Activated gamma-delta T cell (primary cell): ENCODE measurements at places on chromosomes 11 and 22.

DNA sequence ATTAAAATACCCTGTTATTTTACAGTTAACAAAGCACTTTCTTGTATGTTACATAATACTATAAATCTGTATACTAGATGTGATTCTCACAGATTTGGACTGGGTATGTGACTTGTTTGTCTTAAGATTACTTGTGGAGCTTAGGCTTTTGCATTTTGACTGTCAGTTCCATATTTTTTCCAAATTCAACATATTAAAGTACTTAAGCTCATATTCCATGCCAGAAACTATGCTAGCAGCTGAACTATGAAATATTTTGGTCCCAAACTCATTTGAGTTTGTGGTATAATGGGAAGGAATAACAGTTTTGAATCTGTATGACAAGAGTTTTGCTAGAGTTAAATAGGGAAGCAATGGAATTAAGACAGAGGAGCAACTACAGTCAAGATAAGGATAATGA is 841.4 kb downstream of the JRKL start:
- no peak for DNase-seq

- DNase-seq, result no peak
Measured at GRCh38 chr11:6406370-6406769, 12.5 kb downstream of the APBB1 start.

DNA sequence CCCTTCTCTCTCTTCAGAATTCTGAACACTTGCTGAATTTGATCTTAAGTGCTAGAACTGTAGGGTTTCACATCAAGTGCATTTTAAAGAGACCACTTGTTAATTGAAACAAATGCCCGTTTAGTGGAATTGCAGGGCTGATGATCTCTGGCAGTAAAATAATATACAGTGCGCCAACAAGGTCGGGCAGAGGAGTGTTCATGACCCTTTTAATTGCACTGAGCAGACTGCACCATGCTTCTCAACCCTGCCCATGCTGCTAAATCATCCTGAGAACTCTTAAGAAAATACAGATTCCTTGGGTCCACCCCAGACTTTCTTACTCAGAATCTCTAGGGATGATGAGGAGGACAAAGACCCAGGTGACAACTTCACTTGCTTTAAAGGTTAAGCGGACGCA is 73.5 kb downstream of the SC5D start:
- DNase-seq, result no peak

- no peak for DNase-seq
Measured at GRCh38 chr11:91459840-91460239, 764.8 kb upstream of the FAT3 start.

DNA sequence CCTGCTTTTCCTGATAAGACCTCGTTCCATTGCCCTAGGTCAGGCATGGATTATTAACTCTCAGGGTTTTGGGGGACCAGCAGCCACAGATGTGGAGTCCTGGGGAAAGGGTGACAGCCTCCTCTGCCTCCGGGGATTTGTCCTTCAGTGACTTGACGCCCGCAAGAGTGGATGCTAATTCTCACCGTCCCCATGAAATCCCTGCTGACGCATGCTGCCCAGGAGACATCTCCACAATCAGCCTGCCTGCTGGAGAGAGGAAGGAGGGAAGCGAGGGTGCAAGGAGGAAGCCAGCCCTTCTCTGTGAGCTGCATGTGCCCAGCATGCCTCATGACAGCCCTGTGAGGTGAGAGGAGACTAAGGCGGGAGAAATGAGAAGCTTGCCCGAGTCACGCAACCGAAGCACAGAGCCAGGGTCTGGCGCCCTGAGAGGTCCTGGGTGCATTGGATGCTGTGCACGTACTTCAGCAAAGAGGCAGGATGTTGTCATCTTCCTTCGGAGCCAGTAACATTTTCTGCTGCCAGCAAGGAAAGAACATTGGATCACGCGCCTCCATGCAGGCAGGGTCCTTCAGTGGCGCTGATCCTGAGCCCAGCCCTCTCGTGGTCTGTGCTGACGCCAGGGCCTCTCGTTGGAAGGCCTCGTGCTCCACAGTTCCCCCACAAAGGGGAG is 27.3 kb upstream of the KRTAP5-6 start:
- no peak for DNase-seq

- no peak for DNase-seq
Measured at GRCh38 chr11:134654161-134654915, 242.3 kb upstream of the B3GAT1 start.

DNA sequence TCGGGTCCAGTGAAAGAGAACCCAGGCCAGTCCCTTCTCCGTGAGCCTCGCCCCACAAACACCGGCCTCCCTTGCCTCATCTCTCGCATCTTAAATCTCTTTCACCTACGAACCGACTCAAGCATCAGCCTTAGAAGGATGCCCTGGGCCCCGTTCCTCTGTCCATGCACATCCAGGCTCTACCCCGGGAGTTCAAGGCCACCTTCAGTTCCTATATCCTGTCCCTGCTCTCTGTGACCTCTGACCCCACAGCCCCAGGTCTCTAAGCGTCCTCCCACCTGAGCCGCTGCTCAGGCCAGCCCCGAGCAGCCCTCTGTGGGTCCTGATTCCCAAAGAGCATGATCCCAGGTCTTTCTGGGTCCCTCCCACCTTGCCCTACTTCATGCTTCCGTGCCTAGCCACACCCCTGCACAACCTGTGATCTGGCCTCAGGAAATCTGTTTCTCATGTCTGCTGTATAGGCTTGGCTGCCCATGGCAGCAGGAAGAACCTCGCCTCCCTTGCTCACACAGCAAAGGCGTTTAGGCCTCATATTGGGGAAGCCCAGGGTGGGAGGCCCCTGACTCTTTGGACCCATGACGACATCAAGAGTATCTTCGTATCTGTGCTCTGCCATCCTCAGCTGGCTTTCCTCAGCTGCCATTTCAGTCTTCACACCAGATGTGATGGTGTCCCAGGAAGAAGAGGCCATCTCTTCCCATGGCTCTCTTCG is 77.5 kb upstream of the SEPTIN5 start:
- DNase-seq, result no peak

- no peak for DNase-seq
Measured at GRCh38 chr11:72259490-72259889, 15.5 kb upstream of the PHOX2A start.

DNA sequence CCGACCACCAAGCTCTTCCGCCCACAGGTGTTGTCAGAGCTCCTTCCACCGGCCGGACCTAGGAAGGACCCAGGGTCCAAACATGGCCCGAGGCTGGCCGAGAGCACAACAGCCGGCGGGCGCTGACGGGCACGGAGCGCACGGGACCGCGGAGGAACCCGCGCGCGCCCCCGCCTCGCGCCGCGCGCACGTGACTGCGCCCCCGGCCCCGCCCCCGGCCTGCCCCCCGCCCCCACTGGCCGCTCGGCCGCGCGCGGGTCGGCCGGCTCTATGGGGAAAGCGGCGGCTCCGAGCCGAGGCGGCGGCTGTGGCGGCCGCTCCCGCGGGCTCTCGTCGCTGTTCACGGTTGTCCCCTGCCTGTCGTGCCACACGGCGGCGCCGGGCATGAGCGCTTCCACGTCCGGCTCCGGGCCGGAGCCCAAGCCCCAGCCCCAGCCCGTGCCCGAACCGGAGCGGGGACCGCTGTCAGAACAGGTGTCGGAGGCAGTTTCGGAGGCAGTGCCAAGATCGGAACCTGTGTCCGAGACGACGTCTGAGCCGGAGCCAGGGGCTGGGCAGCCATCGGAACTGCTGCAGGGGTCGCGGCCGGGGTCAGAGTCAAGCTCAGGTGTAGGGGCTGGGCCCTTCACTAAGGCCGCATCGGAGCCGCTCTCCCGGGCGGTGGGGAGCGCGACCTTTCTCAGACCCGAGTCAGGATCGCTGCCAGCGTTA is at the start of gene OSBP2:
Gene OSBP2 (plus strand): TSS at position 235 of the 711 bp plus-strand sequence. CDS start 36 bp downstream, at position 271.
- DNase-seq, result peak; percentile 20

GRCh38 chr22:30838111-30838510 is 130.5 kb downstream of the MORC2 start:
- no peak for DNase-seq

DNA sequence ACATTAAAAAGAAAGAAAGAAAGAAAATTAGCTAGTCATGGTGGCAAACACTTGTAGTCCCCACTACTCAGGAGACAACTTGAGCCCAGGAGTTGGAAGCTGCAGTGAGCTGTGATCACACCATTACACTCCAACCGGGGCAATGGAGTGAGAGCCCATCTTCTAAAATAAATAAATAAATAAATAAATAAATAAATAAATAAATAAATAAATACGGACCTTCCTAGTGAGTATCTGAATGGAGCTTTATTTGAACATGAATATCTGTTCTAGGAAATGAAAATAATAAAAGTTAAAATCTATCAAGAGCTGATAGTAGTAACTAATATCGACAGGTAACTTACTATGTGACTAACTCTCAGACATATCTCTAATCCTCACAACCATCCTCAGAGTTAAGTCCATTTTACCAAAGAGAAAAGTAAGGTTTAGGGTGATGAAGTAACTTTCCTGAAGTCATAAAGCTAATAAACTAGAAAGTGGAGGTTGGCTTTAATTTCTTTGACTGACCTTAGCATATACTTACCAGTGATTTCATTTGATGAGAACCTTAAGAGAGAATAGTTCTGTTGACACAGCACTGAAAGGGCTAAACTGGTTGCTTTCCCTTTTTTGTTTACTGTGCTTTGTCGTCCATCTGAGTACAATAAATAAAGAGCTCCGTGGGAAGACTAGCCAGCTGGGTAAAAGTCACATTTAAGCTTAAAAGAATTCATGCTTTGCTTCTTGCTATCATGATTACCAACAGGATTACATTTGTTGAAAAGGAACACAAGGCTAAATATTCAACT is 22.4 kb downstream of the ENTHD1 start:
- DNase-seq, result no peak

DNA sequence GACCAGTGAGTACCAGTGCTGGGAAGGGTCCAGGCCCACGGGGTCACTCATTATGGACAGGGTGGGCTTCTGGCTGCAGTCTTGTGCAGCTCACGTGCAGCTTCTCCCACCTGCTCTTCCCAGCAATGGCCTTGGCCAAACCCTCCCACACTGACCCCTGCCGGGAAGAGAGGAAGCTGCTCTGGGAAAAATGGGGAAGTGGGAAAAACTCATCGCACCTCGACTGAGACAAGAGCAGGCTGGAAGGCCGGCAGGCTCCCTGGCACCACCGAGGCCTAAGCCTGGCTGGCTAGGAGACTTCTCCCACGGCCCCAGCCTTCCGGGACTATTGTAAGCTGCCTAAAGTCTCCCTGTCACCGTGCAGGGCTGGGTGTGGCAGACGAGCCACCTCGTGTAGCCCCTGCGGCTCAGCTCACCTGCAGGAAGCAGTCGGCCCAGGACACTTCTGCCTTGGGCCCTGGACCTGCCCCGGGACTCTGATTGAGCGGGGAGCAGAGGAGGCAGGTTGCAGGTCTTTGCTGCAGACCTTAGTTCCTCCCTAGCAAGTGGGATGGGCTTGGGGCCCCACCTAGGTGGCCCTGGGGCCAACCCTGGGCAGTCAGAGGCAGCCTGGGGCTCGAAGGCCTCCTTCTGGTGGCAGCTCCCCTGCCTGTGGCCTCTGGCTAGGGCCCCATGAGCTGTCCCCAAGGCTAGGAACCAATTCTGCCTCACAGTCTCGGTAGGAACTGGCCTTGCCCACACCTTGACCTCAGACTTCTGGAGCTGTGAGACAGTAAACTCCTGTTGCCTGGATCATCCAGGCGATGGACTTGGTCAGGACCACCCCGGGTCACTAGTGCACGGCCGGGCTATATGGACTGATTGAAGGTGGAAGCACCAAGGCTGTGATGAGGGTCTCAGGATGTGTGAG is 23.1 kb downstream of the MRGPRG start:
- no peak for DNase-seq

DNA sequence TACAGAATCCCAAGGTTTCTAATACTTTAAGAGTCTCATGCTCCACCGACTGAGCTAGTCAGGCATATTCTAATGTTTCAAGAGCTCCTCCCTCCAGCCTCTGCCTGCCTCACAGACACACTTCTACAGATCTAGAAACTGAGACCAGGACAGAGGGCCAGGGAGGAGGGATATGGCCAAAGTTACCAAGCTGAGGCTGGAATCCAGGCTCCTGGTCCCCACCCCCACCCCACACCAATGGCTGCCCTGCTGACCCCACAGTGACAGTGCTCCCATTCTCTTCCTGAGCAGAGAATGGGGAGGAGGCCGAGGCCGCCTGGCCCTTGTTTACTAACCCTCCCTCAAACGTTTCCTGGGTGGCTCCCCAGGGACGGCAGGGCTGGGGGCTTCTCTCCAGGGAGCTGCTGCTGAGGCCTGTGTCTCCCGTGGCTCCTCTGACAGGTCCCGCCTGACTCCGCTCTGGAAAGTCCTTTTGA is 2.2 kb downstream of the PLEKHB1 start:
- no peak for DNase-seq

DNA sequence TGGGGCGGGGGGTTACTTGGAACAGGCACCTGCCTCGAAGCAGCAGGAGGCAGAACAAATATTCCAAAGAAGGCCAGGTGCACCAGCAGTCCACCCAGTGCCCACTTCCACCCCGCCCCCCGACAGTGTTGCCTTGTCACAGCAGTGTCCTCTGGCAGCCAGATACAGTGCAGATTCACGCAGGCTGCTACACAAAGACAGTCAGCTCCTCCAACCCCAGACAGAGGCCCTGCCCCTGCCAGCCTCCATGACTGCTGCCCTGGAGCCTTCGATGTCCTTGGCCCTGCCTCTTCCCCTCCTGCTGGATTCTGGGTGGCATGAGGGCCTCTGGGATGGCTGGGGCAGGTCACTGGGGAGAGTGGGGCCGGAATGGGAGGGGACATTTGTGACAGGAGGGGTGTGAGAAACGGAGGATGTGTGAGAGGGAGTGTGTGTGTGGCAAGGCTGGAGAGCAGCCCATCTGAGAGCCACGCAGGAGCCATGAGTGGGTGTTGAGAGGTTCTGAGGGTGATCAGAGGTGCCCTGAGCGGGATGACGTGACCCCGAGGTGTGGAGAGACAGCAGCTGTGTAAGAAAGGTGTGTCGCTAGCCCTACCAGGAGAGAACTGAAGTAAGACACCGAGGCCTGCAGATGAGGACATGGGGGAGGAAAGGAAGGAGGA is 173.7 kb downstream of the CEP164 start:
- DNase-seq, result no peak

DNA sequence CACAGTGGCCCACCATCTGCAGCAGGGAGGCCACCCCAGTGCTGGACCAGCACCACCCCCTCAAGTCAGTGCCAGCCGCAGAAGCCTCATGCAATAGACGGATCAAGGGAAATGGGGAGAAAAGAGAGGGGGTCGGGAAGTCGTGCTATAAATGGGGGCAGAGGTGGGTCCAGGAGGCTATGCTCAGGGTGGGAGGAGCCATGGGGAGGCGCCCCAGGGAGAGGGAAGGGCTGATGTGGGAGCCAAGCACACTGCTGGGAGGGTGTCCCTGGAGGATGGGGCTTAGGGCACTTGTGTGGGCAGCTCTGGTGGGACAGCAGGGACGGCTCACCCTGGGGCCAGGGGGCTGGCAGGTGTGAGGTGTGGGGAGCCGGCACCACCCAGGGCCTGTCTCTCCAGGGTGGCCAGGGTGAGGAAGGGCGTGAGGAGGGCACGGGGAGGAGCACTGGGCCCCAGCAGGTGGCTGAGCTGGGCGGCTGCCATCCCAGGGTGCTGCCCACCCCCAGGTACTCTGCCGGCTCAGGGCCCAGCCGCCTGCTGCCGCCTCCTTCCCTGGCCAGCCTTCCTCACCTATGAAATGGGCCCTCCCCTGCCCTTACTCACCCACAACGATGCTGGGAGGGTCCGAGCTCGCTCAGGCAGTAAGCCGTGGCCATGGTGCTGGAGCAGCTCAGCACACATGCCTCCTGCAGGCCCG is 18.0 kb downstream of the PHLDA2 start:
- DNase-seq, result no peak
